ENCODE measurements at places on chromosomes 16 and 17. TPM values are rescaled to one million over a fixed set of nuclear protein-coding genes. Genes with fewer than 3 reads are reported as not detected.

DNA sequence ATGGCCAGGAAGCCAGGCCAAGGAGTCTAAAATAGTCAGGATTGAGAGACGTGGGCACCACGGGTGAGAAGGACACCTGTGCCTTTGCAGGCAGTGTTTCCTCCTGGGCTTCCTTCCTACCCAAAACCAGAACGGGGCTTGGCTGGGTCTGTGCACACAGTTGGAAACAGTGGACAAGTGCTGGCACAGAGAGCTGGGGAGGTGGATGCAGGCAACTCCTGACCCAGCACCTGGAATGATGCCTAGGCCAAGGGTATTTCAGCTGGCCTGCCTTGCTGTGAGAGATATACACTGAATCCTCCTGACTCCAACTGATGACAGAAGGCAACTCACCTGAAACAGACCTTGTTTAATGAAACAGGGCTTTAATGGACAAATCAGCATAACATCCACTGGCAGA lies 186.2 kb downstream of the SLC39A11 start:
- no peaks in the 10 kb centered on the region for H3K27me3 ChIP-seq
- H3K36me3 ChIP-seq = no peaks in the 10 kb centered on the region
- no peaks in the 10 kb centered on the region for H3K4me1 ChIP-seq
- H3K4me3 ChIP-seq = no peak overlapping the region
- no peak overlapping the region for H3K27ac ChIP-seq

GRCh38 chr16:84953190-84953746 lies 58.1 kb downstream of the ZDHHC7 start:
- H3K4me3 ChIP-seq = no peak overlapping the region
- no peak overlapping the region for H3K27ac ChIP-seq
- H3K36me3 ChIP-seq = no peaks in the 10 kb centered on the region

DNA sequence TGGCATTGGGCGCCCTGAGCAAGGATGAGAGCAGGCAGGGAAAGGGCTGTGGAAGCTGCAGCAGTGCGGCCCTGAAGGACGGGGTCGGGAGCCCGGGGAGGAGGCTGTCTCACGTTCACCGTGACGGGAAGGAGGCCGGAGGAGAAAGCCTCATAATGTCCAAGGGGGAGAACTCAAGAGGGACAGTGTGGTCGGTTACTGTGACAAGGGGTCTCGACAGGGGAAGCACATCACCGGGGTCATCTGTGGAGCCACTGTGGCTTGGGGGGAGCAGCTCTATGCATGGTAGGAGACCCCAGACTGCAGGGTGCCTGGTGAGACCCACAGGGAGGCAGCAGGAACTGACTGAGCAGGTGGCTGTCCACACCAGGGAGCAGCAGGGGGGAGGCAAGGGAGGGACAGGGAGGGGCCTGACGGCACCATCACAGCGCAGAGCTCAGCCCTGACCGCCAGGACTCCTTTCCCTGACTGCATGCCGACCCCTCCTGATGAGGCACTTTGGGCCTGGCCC lies 154.6 kb upstream of the CHMP6 start:
- DNase-seq = no peak
- no peak overlapping the region for H3K27ac ChIP-seq
- H3K4me1 ChIP-seq = peaks cover 28% of the 10 kb centered on the region
- H3K27me3 ChIP-seq = no peaks in the 10 kb centered on the region
- no peaks in the 10 kb centered on the region for H3K36me3 ChIP-seq

- H3K4me1 ChIP-seq = no peaks in the 10 kb centered on the region
- no peak overlapping the region for H3K27ac ChIP-seq
- DNase-seq = no peak
Observed at GRCh38 chr17:73932216-73932749, 271.2 kb upstream of the RPL38 start.

DNA sequence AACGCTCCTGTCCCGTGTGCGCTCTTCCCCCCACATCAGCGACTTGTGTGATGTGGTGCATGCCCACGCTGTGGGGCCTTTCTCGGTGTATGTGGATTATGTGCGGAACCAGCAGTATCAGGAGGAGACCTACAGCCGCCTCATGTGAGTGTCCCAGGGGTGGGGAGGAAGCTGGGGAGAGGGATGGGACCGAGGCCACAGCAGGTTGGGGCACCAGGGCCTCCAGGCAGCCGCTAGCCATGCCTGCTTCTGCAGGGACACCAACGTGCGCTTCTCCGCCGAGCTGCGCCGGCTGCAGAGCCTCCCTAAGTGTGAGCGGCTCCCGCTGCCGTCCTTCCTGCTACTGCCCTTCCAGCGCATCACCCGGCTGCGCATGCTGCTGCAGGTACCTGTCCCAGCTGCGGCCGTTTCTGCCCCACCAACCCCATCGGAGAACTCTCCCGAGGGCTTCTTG lies 5.8 kb downstream of the ARHGEF15 start:
- H3K27me3 ChIP-seq = peaks cover 62% of the 10 kb centered on the region
- H3K27ac ChIP-seq = no peak overlapping the region
- H3K36me3 ChIP-seq = no peaks in the 10 kb centered on the region
- no peak overlapping the region for H3K4me3 ChIP-seq
- DNase-seq = no peak
- H3K4me1 ChIP-seq = no peaks in the 10 kb centered on the region

DNA sequence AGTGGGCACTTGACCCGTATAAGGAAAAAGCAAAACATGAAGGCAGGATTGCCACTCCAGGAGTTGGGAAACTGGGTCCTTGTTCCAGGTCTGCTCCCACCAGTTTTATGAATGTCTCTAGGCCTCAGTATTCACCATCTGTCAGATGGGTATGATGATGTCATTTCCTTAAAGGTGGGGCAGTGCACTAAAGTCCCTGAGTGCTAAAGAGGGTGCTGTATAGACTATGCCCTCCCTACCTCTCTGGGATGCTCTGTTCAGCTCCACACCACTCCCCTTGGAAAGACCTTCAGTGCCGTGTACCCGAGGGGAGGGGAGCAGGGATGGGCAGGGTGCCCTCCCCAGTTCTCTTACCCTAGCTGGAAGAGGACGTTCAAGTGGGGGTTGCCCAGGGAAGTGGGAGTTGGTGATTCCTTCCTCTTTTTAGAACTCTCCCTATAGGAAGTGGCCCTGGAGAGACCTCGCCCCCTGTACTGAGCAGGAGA lies 2.2 kb downstream of the LASP1 start:
- no peak for DNase-seq
- H3K4me3 ChIP-seq = peak overlapping the region; percentile 100
- peaks cover 56% of the 10 kb centered on the region for H3K4me1 ChIP-seq

DNA sequence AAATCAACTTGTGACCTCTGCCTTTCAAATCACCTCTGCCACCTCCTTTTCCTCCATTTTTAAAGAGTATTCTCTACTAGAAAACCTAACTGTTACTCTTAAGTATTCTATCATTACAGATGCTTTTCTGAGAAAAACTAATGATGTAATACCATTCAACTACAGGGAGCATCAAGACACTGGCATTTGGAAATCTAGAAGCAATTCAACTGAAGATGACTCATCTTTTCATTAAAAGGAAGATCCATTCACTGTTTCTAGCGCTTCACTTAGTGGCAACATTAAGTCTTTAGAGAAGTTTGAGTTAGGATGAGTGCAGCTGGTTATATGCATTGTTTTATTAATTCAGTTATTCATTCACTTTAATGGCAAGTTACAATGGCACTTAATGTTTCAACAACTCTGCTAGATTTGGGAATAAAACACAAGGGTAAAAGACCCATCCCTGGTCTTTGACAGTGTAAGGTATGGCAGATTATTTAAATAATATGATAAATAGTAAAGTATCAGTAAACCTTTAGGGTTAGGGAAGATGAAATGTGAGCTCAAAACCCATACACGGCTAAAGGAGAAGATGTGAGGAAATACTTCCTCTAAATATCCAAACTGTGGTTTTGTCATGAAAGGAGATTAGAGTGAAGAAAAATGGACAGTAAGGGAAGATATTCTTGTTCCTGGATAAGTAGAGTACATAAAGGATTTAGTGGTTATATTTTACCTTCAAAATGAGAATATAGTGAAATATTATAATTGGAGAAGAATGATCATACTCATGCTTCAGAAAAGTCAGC lies 61.7 kb downstream of the KCNJ2 start:
- no peaks in the 10 kb centered on the region for H3K4me1 ChIP-seq
- no peaks in the 10 kb centered on the region for H3K27me3 ChIP-seq
- no peaks in the 10 kb centered on the region for H3K36me3 ChIP-seq
- no peak overlapping the region for H3K4me3 ChIP-seq

- peaks cover 9% of the 10 kb centered on the region for H3K36me3 ChIP-seq
- no peak for DNase-seq
- no peaks in the 10 kb centered on the region for H3K27me3 ChIP-seq
- H3K27ac ChIP-seq = no peak overlapping the region
- H3K4me3 ChIP-seq = no peak overlapping the region
Observed at GRCh38 chr16:67084345-67085028, 25.3 kb upstream of the PHAF1 start.

DNA sequence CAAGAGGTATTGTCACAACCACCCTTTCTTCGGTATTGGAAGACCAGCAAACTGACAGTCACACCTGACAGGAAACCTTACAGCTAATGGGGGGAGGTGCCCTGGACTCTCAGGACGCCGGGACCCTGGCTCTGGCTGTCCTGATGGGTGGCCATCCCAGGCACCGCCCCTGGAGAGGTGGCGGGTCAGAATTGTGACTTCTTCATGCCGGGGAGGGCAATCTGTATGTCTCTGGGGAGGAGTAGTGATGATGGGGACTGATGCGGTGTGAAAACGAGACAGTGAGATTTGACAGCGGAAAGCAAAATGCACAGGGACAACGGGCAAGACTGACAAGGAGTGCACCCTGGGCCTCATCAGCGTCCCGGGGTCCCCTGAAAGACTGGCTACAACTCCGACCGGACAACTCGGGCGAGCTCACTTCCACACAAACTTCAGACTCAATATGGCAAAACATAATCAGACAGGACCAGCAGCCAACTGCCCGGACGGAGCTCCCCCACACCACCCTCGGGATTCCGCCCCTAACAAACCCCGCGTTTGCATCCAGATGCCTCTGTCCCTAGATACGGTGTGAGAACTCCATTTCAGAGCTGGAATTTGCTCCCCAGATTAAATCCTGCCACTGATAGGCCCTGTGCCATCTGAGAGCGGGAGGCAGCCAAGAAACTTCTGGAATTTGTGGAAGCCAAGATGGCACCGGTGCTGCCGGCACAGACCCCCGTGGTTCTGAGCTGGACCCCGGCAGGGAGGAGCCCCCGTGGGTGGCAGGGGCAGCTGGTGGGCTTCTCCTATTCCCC lies 83.6 kb upstream of the CREBBP start:
- no peak for DNase-seq
- no peak overlapping the region for H3K4me3 ChIP-seq
- no peaks in the 10 kb centered on the region for H3K27me3 ChIP-seq
- H3K27ac ChIP-seq = no peak overlapping the region
- peaks cover 8% of the 10 kb centered on the region for H3K4me1 ChIP-seq
- H3K36me3 ChIP-seq = no peaks in the 10 kb centered on the region

- no peaks in the 10 kb centered on the region for H3K36me3 ChIP-seq
- H3K4me3 ChIP-seq = no peak overlapping the region
- H3K27me3 ChIP-seq = peaks cover 17% of the 10 kb centered on the region
- no peak for DNase-seq
- no peaks in the 10 kb centered on the region for H3K4me1 ChIP-seq
Observed at GRCh38 chr16:15803618-15804017, 53.2 kb downstream of the MYH11 start.

DNA sequence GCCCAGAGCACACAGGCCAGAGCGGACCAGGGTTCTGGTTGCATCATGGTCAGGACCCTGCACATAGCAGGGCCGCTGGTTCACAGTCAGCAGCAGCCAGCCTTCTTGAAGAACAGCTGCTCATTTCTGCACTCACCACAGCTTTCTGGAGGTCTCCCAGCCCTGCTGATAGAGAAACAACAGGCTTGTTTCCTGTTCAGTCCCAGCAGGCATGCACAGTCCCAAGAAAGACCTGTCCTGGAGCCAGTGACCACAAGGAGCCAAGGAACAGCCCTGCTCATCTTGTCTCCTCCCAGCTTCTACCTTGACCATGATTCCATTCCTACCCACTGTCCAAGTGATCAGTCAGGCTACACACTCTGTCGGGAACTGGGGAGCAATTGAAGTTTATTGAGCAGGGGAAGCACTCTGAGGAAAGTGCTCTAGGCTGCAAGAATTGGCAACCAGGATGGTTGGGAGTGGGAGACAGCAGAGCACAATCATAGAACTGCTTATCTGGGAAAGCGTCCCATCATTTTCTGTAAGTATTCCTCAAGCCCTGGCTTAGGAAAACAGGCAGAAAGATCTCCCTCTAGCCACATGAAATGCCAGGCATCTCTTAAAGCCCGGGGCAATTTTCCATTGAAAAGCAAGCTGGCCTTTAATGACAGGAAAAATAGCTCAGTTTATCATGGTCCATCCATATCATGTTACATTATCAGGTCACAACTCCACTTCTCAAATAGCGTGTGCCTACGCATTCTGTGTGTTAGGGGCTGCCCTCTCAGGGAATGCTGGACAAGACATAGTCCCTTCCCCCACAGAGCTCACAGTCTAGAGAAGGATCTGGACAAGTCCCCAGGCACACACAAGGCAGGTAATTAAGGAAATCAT lies 155.4 kb upstream of the FOXF1 start:
- no peak overlapping the region for H3K4me3 ChIP-seq
- H3K27me3 ChIP-seq = no peaks in the 10 kb centered on the region
- no peaks in the 10 kb centered on the region for H3K36me3 ChIP-seq
- peaks cover 22% of the 10 kb centered on the region for H3K4me1 ChIP-seq
- H3K27ac ChIP-seq = peak overlapping the region; percentile 77

GRCh38 chr16:65500919-65501318 lies 379.1 kb upstream of the CDH11 start:
- H3K27me3 ChIP-seq = no peaks in the 10 kb centered on the region
- H3K36me3 ChIP-seq = no peaks in the 10 kb centered on the region
- H3K27ac ChIP-seq = no peak overlapping the region
- peak; percentile 18 for DNase-seq
- no peak overlapping the region for H3K4me3 ChIP-seq
- H3K4me1 ChIP-seq = 0 out of 2 replicates have a peak, but pooled peaks cover 2% of the 10 kb centered on the region

- no peak overlapping the region for H3K4me3 ChIP-seq
- no peaks in the 10 kb centered on the region for H3K4me1 ChIP-seq
- no peaks in the 10 kb centered on the region for H3K27me3 ChIP-seq
- H3K36me3 ChIP-seq = no peaks in the 10 kb centered on the region
- H3K27ac ChIP-seq = no peak overlapping the region
- no peak for DNase-seq
Observed at GRCh38 chr17:73401911-73402310, 90.1 kb upstream of the CDC42EP4 start.

GRCh38 chr16:24198807-24199533 lies 57.2 kb upstream of the CACNG3 start:
- no peak for DNase-seq
- no peaks in the 10 kb centered on the region for H3K36me3 ChIP-seq
- H3K4me3 ChIP-seq = no peak overlapping the region
- H3K4me1 ChIP-seq = no peaks in the 10 kb centered on the region

GRCh38 chr16:75289189-75289588 lies 37.8 kb upstream of the BCAR1 start:
- H3K27me3 ChIP-seq = no peaks in the 10 kb centered on the region
- DNase-seq = peak; percentile 72
- no peak overlapping the region for H3K27ac ChIP-seq
- H3K4me3 ChIP-seq = no peak overlapping the region
- peaks cover 12% of the 10 kb centered on the region for H3K36me3 ChIP-seq

GRCh38 chr16:48271728-48272127 lies 24.4 kb upstream of the ABCC11 start:
- H3K27me3 ChIP-seq = no peaks in the 10 kb centered on the region
- DNase-seq = peak; percentile 35
- 0 out of 2 replicates have a peak, but pooled peaks cover 16% of the 10 kb centered on the region for H3K36me3 ChIP-seq
- no peaks in the 10 kb centered on the region for H3K4me1 ChIP-seq

Gene ALDH3A1
- total RNA-seq = 1.2 TPM

Gene GHDC
- 25.0 TPM for total RNA-seq

Gene DVL2
- 45.8 TPM for total RNA-seq

Gene FOXL1
- 13.0 TPM for total RNA-seq

Gene PDIA2
- not detected for total RNA-seq
